ENCODE measurements at places on chromosomes 16 and 17.

DNA sequence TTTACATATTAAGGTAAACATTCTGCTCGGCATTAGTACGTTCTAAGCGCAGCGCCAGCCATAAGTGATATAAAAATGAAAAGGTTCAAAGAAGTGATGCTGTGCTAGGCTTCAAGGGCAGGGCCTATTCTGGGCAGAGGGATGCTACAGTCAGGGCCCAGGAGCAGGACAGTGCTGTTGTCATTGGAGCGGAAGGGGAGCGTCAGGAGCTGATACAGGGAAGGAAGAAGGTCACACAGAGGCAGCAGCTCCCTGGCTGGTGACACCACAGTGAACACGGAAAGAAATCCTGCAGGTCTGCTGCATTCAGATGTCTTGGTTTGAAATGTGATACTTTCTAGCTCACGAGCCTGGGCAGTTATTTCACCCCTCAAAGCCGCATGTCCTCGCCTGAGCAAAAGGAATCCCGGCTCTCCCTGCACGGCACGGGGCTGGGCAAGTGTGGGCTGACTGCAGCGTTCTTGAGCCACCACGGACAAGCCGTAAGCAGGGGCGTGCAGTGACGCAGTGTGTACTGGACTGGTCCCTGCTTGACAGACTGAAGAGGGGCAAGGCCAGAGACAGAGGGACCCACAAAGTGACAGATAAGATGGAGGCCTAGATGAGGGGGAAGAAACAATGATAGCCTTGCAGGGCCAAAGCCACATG, 41.1 kb downstream of the ZCCHC14 start:
- DNase-seq = no peak

- DNase-seq = peak; percentile 81
Observed at GRCh38 chr17:39782481-39782880, 44.7 kb downstream of the GRB7 start.

DNA sequence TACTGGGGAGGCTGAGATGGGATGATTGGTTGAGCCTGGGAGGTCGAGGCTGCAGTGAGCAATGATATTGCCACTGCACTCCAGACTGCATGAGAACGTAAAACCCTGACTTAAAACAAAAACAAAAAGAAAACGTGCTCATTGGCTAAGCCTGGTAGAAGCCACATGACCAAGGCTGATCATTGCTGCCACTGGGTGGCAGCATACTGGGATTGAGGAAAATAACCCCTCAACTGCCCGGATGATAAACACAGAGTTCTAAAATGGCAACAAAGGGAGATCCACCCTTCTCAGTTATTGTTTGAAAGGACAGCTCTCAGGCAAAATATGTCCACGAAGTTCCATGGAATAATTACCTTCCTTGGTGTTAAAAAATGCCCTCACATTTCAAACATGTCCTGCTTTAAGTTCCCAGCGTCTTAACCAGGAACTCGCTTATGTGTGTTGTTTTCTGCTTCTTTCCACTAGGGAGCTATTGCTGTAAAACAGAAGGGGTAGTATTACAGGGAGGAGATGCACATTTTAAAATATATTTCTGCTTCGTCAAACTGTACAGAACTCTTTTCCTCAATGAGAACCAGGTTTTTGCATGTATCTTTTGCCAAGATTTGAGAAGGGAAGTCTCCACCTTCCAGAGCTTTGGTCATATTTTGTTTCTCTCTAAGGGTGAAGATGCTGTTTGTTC, 675.3 kb downstream of the MAF start:
- DNase-seq = no peak

- no peak for DNase-seq
Observed at GRCh38 chr16:19688396-19689024, 29.5 kb downstream of the KNOP1 start.

- DNase-seq = peak; percentile 5
Observed at GRCh38 chr17:81621494-81622130, 15.3 kb downstream of the NPLOC4 start.

DNA sequence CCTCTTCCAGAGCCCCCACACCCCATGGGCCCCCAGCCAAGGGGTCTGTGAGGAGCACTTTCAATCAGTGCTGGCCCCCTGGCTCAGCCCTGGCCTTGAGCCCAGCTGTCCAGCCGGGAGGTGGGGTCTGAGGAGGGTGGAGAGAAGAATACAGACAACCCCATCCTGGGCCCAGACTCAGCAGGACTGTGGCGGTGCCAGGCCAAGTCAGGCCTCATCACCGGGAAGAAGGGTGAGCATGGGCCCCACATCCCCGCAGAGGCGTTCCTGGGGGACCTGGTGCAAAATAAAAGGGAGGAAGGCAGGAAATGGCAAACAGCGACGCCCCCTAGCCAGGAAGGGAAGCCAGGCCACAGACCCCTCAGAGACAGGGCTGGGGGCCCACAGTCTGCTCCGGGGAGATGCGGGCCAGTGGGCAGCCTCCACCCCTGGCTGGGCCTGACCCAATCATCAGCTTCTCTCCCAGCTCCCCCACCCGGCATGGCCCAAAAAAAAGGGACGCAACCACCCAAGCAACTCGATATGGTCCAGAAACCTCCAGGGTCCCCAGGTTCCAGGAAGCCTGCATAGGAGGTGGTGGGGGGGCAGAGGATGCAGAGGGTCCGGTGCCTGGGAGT, 20.6 kb downstream of the ZNF423 start:
- DNase-seq = peak; percentile 53

DNA sequence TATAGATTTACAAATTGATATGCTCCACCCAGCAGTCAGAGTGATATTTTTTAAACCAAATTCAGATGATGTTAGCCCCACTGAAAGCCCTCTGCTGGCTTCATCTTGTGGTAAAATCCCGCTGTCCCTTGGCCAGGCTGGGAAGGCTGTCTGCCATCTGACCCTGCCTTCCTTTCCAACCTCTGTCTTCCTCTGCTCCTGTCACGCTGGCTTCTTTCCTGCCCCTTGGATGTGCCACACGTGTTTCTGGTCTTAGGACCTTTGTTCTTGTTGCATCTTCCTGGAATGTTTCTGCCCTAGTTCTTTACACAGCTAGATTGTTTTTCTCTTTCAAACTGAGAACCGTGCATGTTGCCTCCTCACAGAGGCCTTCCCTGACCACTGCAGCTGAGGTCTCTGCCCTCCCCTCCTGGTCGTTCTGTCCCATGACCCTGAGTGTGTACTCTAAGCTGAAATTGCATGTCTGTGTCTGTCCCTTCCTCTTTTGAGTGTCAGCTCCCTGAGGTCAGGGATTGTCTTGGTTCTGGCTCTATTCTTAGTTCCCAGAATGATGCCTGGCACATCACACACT, 11.4 kb downstream of the NT5M start:
- DNase-seq = no peak

DNA sequence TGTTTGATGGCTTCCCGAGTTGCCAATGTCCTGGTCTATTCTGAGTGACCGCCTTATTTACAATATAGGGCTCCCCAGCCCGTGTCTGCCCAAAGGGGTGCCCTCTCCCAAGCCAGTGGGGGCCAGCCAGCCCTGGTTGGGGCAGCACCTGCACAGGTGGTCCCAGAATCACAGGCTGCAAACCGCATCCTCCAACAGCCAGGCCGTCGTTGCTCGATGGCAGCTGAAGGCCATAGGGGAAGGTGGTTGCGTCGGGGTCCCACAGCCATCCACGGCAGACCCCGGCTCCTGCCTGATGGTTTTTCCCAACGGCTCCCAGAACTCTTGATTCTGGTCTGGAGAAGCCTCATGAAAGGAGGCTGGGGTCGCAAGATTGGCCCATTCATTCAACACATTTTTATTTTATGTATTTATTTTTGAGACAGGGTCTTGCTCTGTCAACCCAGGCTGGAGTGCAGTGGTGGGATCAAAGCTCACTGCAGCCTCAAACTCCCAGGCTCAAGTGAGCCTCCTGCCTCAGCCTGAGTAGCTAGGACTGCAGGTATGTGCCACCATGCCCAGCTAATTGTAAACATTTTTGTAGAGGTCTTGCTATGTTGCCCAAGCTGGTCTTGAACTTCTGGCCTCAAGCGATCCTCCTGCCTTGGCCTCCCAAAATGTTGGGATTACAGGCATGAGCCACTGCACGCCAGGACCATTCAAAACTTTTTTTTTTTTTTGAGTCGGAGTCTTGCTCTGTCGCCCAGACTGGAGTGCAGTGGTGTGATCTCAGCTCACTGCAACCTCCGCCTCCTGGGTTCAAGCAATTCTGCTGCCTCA, 79.0 kb upstream of the TOB1 start:
- DNase-seq = no peak

GRCh38 chr16:72442385-72443158, 270.6 kb upstream of the PMFBP1 start:
- DNase-seq = no peak

DNA sequence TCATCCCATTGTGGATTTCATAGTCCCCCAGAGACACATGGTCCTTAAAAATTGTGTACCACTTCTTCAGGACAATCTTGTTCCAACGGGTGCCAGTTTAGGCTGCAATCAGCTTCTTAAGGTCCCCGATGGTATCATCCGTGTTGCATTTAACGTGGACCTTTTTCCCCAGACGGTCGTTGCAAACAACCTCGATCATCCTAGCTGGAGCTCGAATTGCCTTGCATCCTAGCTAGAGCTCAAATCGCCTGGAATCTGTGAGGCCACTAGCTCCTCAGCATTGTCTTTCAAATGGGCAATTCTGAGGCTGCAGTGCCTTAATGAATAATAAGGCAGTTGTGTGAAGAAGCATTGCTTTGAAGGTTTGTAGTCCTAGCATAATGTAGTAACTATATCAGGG, 37.7 kb upstream of the RHBDL3 start:
- no peak for DNase-seq

- DNase-seq = no peak
Observed at GRCh38 chr16:72083778-72084404, 9.5 kb downstream of the TXNL4B start.

- DNase-seq = peak; percentile 34
Observed at GRCh38 chr17:66152756-66153155, 39.2 kb downstream of the CEP112 start.

GRCh38 chr17:78379131-78379491, 662 bp downstream of the PGS1 start:
- peak; percentile 95 for DNase-seq

- no peak for DNase-seq
Observed at GRCh38 chr16:88967830-88968588, 9.0 kb downstream of the CBFA2T3 start.

- no peak for DNase-seq
Observed at GRCh38 chr16:70701036-70701435, 15.2 kb upstream of the MTSS2 start.

GRCh38 chr17:5509482-5509881, 23.1 kb downstream of the MIS12 start:
- peak; percentile 85 for DNase-seq

GRCh38 chr16:50154420-50154950, 1.4 kb downstream of the TENT4B start:
- peak; percentile 17 for DNase-seq

GRCh38 chr16:325375-326145, 27.0 kb downstream of the AXIN1 start:
- no peak for DNase-seq

DNA sequence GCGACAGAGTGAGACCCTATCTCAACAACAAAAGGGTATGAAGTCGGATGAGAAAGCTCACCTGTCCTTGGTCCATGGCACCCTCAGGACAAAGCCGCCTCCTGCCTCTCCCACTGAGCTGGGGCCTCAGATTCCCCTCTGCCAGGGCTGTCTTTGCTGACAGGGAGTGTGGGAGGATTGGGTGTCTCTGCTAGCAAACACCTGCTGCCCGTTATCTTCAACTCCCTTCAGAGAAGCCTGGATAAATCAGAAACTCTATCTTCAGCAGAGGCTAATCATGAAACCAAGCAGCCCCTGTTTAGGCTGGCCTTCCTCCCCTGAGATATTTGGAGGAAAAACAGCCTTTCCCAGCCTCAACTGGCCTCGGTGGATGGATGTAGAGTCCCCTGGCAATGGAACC, 36.3 kb upstream of the CDH1 start:
- no peak for DNase-seq

GRCh38 chr16:24896439-24896838, 50.7 kb downstream of the SLC5A11 start:
- DNase-seq = no peak

GRCh38 chr16:3266873-3267537, 10.6 kb upstream of the MEFV start:
- peak; percentile 62 for DNase-seq

GRCh38 chr17:31068291-31068690, 26.5 kb upstream of the NF1 start:
- DNase-seq = peak; percentile 48

DNA sequence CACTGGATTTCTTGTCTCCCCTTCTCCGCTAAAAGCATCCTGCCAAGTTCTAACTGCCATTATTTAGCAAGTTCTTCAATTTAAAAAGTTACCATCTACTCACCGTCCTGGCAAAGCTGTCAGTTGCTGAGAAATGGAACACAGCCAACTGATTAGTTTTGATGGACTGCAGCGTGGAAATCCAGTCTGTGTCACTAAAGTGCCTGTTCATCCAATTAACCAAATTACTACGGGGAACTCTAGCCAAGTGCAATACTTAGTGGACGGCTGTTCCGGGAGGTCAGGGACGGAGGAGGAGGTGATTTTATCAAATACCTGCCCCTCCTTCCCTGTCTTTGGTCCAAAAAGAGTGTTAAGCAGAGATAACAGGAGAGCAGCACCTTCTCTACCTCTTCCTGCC, 260.7 kb downstream of the MAF start:
- no peak for DNase-seq

GRCh38 chr16:7344830-7345780, 12.5 kb downstream of the RBFOX1 start:
- DNase-seq = no peak

- DNase-seq = no peak
Observed at GRCh38 chr16:6317934-6318333, 1014.7 kb upstream of the RBFOX1 start.

GRCh38 chr16:9050102-9050830, 41.2 kb upstream of the HAPSTR1 start:
- DNase-seq = peak; percentile 28

GRCh38 chr16:67659675-67660563, at the start of gene ACD:
ACD (minus strand) TSS chr16:67660260; CDS start chr16:67660220, 40 bp downstream.
- DNase-seq = peak; percentile 91

DNA sequence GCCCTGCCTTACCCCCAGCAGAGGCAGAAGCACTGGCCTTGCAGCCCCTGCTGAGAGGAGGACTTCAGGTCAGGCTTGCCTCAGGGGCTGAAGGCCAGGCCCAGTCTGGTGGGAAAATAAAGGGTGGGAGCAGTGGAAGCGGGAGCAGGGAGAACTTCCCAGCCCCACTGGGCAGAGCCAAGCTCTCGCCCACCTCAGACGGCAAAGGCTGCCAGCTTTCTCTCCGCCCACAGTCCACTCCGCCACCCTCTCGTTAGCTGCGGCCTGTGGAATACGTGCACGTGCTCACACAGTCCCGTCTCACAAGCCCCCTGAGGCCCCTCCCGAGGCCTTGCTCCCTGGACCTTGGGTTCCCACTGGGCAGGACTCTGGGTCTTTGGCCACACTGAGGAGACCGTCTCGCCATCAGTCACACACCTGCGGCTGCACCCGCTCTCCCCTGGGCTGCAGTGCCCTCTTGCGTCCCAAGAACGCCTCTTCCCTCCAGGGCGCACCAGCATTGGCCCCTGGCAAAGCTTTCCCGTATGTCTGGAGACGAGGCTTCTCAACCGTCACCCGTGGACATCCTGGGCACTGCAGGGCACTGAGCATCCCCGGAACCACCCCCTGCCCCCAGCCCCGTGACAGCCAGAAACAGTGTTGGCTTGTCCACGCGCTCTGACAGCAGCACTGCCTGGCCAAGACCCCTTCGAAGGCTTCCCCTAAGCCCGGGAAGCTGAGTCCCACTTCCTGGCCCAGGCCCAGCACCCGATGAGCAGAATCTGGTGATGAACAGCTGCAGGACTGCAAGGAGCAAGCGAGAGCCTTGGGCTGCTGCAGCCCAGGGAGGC, 8.3 kb downstream of the MRPL28 start:
- DNase-seq = peak; percentile 83

GRCh38 chr17:38460082-38460715, 31.9 kb downstream of the ARHGAP23 start:
- no peak for DNase-seq

- DNase-seq = no peak
Observed at GRCh38 chr17:30212750-30213149, 22.7 kb downstream of the SLC6A4 start.
